ENCODE measurements at places on chromosomes 6 and 20. TPM values are rescaled to one million over a fixed set of nuclear protein-coding genes. Genes with fewer than 3 reads are reported as not detected.

DNA sequence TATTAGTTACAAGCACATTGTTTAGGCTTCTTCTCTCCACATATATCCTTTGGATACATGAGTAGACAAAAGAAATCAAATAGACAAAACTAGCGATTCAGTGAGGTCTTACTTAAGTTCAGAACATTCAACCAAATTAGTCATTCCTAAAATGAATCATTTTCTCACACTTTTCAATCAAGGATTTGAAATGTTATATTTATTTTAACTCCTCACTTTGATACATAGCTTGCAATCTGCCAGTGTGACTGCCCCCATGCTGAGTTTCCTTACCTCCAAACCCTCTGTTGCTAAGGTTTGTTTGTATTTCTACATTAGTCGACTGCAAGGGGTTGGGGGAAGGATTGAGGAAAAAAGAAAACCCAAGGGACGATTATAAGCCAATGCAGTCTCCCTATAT is 3.5 kb upstream of the MOXD1 start:
- DNase-seq: no peak

VSTM2L gene
- total RNA-seq: 41.7 TPM

MATN4 gene
- 21.2 TPM for total RNA-seq

ASIP gene
- 3.5 TPM for total RNA-seq

GRCh38 chr6:30319146-30319835 is 7.4 kb upstream of the TRIM39 start:
- DNase-seq: no peak

All from spinal cord (tissue), 10 donors.